Pancreas (tissue), 10 donors: ENCODE measurements at places on chromosomes 11 and 22. TPM values are rescaled to one million over a fixed set of nuclear protein-coding genes. Genes with fewer than 3 reads are reported as not detected.

GRCh38 chr11:26712497-26712896, 9.4 kb downstream of the SLC5A12 start:
- no peak for DNase-seq

DNA sequence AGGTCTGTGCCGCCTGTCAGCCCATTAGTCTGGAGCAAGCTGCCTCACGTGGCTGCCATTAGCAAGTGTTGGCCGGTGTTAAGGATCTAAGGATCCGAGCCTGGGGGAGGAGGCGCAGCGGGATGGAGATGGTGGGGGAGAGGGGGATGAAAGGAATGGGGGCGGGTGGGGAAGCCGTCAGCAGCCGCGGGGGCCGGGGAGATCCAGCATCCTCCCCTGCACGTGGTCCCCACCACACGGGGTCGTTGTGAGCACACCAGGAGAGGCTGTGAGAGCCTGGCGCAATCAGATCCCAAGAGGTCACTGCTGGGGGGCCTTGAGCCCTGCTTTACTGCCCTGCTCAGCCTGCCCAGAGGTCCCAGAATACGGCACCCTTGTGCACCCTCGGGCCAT, 7.3 kb downstream of the CABP7 start:
- no peak for DNase-seq

DNA sequence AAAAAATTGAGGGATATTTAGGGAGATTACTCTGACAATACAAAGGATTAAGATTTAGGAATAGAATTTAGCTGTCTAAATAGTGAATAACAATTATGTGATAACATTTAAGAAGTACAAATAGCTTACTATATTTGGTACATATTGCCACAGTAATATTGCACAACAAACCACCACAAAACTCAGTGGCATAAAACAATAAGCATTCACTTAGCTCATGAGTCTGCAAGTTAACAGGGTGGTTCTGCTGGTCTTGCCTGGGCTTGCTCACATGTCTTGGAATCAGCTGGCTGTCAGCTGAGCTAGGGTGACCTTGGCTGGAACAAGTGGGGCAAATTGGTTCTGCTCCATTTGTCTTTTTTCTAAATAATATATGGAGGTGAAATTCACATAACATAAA, 115.1 kb downstream of the DCDC1 start:
- no peak for DNase-seq

DNA sequence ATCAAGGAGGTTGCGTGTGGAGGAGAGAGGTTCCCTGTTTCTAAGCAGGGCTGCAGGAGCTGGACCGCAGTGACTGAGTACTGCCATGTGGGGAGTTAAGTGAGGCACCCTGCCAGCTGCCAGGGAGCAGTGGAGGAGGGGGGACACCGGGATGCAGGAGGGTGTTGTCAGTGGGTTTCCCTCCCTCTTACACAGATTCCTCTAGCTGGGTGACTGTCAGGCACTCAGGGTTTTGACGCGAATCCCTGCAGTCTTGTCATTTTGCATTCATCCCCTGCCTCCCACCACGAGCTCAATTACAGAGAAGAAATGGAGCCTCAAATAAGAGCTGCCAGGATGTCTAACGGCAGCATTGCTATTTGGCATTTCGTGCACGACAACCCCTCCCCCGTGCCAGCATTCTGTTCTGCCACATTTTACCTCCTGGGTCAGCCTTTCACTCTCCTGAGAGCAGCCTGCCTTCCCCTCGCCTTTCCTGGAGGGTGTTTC, 119.8 kb upstream of the SORL1-AS1 start:
- DNase-seq: no peak

DNA sequence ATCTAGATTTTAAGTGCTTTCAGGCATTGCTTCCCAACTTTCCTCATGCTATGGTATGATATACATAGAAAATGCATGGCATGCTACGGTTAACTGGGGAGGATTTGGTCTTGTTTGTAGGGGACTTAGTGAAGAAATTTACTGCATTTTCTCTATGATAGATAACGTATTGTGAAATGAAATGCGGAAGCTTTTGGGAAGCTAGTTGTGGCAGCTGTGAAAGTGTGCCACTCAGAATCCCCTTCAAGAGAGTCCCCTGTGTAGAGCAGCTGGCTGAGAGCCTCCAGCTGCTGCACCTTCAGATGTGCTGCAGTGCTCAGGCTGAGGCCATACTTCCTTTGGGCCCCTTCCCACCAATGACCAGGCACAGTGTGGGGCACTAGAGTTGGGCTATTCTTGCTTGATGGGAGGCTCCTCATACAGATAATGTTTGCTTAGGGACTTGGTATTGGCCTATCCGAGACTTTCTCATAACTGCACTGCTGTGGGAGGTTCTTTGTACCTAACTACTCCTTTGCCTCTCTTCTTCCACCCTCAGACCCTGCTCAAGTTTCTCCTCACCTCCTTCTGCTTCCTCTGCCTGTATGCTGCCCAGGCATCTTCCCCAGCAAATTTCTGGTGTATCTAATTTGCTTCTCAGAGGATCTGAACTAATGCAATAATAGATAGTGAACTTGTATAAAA, 67.3 kb downstream of the HIPK3 start:
- no peak for DNase-seq

GRCh38 chr11:124867700-124868099, 2.5 kb downstream of the ROBO3 start:
- no peak for DNase-seq

DNA sequence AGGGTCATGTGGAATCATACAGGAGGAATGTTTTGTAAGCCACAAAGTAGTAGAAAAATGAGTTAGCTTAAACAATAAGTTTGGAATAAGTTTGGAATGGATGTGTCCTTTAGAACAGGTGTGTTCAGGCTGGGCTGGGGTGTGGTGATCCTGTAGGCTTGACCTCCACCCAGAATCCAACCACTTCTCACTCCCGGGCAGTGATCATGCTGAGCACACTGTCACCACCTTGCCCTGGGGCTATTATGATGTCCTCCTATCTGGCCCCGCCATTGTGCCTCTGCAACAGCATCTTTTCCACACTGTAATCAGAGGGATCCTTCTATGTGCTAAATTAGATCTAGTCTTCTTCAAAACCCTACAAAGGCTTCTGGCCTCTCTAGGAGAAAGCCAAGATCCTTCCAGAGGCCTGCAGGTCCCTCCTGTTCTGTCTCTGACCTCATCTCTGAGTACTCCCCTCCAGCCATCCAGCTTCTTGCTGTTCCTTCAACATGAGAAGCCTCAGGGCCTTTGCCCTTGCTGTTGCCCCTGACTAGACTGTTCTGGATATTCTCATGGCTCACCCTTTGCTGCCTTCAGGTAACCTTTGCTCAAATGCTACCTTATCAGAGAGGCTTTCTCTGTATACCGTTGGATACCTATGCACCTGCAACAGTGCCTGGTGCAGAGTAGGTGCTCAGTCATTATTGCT, 18.8 kb upstream of the ACCSL start:
- no peak for DNase-seq

DNA sequence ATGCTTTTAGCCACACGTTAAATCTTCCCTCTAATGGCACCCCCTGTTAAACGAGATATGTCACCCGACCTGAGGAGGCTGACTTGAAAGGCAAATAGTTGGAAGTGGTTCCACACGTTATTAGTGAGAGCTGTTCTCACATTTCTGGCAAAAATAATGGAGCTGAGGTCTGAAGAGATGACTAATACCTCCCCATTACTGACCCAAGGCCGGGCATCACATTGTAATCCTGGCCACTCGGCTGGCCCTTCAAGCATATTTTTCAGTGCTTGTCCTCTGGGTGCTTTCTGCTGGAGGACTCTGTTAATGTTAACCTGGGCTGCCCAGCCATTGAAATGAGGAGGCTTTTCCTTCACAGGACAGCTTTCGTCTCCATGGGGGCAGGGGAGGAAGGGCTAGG, 260.0 kb upstream of the CADM1 start:
- no peak for DNase-seq

- no peak for DNase-seq
These were observed 2.0 kb downstream of the IGHMBP2 start for GRCh38 chr11:68905421-68906360.

- DNase-seq: no peak
These were observed 2.2 kb downstream of the CRYAB start for GRCh38 chr11:111909378-111909777.

DNA sequence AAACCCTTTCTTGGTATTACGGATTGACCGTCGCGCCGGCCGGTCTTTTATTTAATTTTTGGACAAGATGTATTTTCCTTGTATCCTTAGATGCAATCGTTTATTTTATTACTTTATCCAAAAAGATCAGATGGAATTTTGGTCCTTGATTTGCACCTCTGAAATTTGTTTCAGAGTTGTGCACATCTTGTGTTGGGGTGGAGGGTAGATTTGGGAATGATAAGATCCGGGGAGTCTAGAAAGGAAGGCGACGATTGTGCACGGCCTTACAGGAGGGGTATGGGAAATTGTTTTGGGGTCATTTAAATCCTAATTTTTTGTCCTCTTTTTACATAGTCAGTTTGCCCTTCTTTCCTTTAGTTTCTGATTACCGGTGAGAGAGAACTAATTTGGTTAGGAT, 1.4 kb downstream of the KDM2A start:
- no peak for DNase-seq

GRCh38 chr11:130068546-130068985, 1.1 kb upstream of the APLP2 start:
- peak; percentile 13 for DNase-seq

- DNase-seq: no peak
These were observed 51.7 kb downstream of the FLI1 start for GRCh38 chr11:128745311-128746136.

DNA sequence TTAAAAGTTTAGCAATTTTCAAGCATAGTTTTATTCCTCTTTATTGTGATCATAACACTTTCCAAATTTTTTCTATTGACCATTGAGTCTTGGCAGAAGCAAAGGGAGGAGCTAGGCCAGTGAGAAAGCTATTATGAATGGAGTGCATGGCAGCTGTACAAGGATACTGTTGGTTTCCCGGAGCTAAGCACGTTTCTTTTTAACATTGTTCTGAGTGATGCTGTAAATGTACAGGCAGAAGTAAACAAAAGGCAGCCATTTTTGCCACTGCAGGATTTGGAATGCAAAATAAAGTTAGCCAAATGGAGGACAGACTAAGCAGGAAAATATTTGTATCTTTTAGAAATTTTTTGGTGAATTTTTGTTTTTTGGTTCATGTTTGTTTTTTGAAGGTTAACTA, 16.2 kb downstream of the CBL start:
- DNase-seq: no peak

DNA sequence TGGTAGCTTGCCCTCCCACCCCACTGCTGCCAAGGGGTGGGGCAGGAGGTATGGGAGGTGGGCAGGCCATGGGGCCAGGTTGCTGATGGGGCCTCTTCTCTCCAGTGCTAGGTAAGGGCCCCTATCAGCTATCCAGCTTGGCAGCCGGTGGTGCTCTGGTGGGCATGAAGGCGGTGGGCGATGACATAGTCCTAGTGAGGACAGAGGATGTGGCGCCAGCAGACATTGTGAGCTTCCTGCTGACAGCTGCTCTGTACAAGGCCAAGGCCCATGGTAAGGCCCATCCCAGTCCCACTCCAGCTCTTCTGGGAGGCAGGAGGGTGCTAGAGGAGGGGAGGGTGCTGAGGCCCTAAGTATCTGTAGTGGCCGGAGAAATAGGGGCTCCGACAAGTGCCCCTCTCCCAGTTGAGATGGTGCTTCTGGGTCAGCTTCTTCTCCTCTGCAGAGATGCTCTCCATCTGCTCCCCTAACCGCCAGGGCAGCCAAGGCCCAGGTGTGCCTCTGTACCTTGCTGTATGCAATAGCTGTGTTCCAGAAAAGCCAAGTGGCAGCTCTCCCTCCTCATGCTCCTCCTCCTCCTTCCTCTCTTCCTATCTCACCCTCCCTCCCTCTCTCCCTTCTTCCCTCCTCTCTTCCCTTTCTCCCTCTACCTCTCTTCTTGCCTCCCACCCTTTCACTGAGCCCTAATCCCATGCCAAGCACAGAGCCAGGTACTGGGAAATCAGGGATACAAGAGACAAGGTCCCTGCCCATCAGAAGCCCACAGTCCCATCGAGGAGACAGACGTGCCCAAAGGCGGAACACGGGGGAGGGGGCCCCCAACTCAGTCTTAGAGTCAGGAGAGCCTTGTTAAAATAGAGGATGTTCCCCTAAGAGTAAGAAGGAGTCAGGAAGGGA, 55.3 kb downstream of the OTOG start:
- DNase-seq: no peak

- no peak for DNase-seq
These were observed 528.1 kb downstream of the DLG2 start for GRCh38 chr11:85098996-85099395.

GRCh38 chr11:4454021-4454420, 4.9 kb downstream of the OR52K2 start:
- no peak for DNase-seq

- DNase-seq: no peak
These were observed 206.9 kb downstream of the DBX1 start for GRCh38 chr11:19953336-19953735.

DNA sequence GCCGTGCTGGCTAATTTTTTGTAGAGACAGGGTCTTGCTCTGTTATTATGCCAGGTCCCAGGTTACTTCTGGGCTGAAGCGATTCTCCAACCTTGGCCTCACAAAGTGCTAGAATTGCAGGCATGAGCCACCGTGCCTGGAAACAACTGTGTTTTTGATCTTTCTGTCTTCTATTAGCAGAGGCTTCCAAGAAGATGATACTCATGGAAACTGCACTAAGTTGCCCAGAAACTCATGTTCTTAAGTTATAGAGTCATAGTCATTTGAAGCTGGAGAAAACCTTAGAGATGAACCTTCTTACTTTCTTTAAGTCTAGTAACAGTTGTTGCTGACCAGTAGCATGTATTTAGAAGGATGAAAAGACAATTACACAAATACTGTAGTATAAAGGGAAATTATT, 37.1 kb upstream of the HSPA8 start:
- DNase-seq: no peak

Gene RAB38
- 1.4 TPM for total RNA-seq

Gene LGALS12
- 0.31 TPM for total RNA-seq

Gene MMP27
- total RNA-seq: not detected

Gene CSNK2A3
- 0.42 TPM for total RNA-seq

Gene CYTH4
- 0.79 TPM for total RNA-seq

Gene ARSA
- 32.1 TPM for total RNA-seq

Gene RFPL2
- total RNA-seq: not detected

Gene ZBTB44
- 17.9 TPM for total RNA-seq

Gene OR52K2
- total RNA-seq: not detected

Gene CRKL
- 23.3 TPM for total RNA-seq

Gene NRIP3
- 0.44 TPM for total RNA-seq

Gene C1QTNF4
- 1.1 TPM for total RNA-seq

Gene LYVE1
- 12.0 TPM for total RNA-seq
